CD4-positive, alpha-beta T cell (primary cell): ENCODE measurements at places on chromosomes 7 and 10. TPM values are rescaled to one million over a fixed set of nuclear protein-coding genes. Genes with fewer than 3 reads are reported as not detected.

TMEM229A gene
- not detected for total RNA-seq

LRRC18 gene
- total RNA-seq = not detected

DNA sequence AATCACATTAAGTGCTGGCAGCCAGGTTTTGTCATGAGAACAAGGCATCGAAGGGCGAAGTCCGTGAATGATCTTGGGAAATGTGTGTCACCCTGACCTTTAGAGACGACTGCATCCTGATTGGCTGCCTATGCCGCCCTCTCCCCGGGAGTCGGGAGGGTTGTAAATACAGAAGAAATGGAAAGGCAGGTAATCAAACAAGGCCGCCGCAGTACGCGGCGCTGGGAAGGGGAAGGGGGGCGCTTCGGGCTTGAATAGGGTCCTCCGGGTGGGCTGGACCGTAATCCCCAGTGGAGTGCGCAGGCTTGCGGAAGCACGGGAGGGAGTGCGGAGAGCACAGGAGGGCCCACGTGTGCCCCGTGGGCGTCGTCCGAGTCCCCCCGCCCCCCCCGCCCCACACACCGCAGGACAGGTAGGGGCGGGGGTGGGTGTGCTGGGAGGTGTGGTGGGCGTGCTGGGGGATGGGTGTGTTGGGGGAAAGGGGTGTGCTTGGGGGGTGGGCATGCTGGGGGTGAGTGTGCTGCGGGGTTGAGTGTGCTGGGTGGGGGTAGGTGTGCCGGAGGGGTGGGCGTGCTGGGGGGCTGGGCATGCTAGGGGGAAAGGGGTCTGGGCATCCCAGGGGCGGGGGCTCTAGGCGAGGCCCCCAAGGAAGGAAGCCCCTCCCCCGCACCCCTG, 169.4 kb downstream of the ARHGAP12 start:
- DNase-seq = peak; percentile 30

DNA sequence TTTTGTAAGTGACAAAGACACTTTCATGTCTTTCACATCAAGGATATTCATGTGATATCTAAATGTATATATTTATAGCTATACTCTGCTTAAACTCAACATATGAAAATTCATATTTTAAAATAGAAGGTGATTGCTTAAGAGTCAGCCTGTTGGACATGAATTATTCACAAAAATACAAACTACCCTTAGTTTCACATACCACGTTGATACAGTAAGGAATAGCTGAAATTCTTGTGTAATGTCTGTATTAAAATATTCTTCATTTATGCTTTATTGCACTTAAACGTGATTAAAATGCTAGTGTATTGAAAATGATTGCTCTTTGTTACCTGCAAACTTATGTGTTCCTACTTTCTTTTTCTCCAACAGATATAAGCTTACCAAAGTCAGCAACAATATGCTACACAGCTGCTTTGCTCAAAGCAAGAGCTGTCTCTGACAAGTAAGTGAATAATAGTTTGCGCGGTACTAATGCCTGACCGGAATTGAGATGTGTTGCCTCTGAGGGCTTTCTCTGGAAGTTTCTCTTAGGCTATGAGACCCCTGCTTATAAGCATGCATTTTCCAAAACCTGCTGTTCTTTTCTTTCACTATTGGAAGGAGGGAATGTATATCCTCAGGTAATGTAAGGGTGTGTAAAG, 133.8 kb downstream of the WNT2 start:
- DNase-seq = no peak

GRCh38 chr7:133409966-133410365, 157.1 kb downstream of the EXOC4 start:
- no peak for DNase-seq

TUBAL3 gene
- total RNA-seq = not detected

PTPN20 gene
- total RNA-seq = 2.5 TPM

DNA sequence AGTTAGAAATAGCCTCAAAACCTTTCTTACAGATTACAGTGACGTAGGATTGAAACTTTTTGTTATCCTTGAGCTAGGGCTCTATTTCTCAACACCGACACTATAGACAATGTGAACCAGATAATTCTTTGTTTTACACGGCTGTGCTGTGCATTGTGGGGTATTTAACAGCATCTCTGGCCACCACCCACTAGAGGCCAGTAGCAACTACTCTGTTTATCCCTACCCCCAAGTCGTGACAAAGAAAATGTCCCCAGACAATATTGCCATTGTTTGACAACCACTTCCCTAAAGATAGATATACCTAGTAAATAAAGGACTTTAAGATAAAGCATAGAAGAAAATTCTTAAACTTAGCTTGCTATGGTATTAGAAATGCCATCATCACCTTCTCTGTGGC, 359.6 kb downstream of the ARL4A start:
- DNase-seq = no peak

MYL7 gene
- total RNA-seq = not detected

GRCh38 chr10:87060280-87060928, 34.2 kb downstream of the GLUD1 start:
- no peak for DNase-seq

HOXA1 gene
- 0.14 TPM for total RNA-seq
